ENCODE measurements at places on chromosomes 1 and 21.

DNA sequence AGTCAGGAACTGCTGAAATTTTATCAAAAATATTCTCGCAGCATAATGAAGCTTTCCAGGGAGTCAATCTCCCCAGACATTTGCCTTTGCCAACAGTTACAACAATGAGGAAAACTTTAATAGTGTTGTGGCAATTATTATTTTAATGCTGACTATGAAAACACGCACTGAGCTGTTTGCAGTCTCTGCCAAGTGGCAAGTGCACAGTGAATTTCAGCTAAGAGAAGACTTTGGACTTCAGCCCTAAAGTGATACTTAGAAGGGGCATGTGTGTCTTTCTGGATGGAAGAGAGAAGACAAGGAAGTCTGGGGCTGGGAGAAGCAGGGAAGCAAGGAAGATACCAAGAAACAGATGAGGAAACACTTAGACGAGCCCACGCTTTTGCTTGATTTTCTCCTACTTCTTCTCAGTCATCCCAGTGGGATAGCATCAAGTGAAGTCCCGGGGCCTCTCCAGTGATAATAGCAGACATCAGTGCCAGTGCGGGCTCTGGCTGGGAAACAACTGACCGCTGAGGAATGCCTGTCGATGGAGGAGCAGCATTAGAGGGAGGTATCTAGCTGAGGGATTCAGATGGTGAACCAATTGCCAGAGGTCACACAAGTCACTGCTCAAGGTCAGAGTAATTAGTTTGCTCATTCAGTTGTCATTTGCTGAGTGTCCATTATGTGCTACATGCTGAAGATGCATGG, 196.3 kb downstream of the TTLL7 start:
- no peak for DNase-seq

- DNase-seq: peak; percentile 83
Measured at GRCh38 chr1:149885339-149886120, 13.8 kb upstream of the BOLA1 start.

GRCh38 chr21:33403128-33403785, at the start of gene IFNGR2:
Gene IFNGR2, plus strand, starts transcription at chr21:33403413. Its CDS starts 131 bp downstream, at chr21:33403544.
- peak; percentile 43 for DNase-seq

DNA sequence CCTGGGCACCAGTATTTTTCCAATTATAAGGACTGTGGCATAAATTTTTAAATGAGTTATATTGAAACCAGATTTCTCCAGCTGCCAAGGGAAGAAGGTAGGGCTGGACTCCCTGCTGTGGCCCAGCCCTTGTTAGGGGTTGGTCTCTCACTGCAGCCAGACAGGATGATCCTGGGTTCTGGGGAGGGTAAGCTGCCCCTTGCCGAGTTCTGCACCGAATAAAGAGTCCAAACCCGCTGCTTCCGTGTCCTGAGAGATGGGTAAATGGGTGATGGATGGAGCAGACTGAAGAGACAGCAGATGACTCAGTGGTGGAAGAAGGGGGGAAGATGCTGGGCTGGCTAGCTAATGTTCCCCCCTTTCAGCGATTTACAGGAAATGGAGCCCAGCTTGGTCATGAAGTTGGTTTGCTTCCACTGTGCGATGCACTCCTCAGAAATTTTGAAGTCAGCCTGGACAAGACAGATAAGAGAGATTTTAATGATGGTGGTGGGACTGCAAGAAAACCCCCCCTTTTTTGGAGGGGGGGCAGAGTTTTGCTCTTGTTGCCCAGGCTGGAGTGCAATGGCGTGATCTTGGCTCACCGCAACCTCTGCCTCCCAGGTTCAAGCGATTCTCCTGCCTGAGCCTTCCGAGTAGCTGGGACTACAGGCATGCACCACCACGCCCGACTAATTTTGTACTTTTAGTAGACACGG, 41.4 kb downstream of the YARS1 start:
- no peak for DNase-seq

All from BE2C (cell line).